ENCODE measurements at places on chromosomes 2 and 18. TPM values are rescaled to one million over a fixed set of nuclear protein-coding genes. Genes with fewer than 3 reads are reported as not detected.

- no peak overlapping the region for H3K27ac ChIP-seq
- DNase-seq = no peak
- H3K27me3 ChIP-seq = peaks cover 4% of the 10 kb centered on the region
- H3K36me3 ChIP-seq = peaks cover 7% of the 10 kb centered on the region
Observed at GRCh38 chr18:32893915-32894314, 121.1 kb upstream of the KLHL14 start.

GRCh38 chr2:85302121-85302520 lies 25.7 kb downstream of the TGOLN2 start:
- no peak overlapping the region for H3K4me3 ChIP-seq
- no peak overlapping the region for H3K27ac ChIP-seq
- H3K27me3 ChIP-seq = peaks cover 8% of the 10 kb centered on the region
- H3K4me1 ChIP-seq = peaks cover 3% of the 10 kb centered on the region
- no peaks in the 10 kb centered on the region for H3K36me3 ChIP-seq

Gene PDE11A
- not detected for polyA plus RNA-seq

Gene TRIM54
- 0.12 TPM for polyA plus RNA-seq
